ENCODE measurements at places on chromosomes 1 and 21.
A peak's percentile ranks its signal among the peaks of the same experiment; 100 is the strongest.

DNA sequence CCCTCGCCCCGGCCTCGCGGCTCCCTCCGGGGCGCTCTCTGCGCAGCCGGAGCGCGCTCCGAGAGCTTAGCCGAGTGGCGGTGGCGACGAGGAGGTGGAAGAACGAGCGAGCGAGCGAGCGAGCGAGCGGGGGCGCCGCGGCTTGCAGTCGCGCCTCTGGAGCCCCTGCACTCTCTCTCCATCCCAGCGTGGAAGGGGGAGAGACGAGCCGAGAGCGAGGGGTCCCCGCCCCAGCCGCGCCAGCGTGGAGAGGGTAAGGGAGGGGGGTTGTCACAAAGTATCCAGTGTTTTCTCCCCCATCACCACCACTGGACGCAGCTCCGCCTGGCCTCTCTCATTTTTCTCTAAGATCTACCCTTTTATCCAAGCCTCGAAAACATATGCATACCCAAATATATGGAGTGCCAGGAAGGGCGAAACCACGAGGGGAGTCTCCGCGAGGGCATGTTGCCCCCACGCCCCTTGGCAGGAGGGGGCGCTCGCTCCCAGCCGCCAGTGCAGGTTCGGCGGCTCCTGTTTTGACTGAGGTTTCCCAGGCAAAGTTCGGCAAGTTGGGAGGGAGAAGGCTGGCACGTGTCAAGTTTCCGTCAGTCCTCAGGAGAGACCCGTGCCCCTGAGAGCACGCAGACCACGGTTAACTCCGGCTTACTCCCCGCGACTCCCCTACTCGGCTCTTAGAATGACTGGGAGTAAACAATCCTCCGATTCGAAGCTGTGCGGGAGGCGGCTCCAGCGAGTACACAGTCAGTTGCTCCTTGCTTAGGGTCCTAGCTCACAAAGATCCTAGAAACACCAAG is 569 bp upstream of the DAB1 start:
- DNase-seq: peak; percentile 15

DNA sequence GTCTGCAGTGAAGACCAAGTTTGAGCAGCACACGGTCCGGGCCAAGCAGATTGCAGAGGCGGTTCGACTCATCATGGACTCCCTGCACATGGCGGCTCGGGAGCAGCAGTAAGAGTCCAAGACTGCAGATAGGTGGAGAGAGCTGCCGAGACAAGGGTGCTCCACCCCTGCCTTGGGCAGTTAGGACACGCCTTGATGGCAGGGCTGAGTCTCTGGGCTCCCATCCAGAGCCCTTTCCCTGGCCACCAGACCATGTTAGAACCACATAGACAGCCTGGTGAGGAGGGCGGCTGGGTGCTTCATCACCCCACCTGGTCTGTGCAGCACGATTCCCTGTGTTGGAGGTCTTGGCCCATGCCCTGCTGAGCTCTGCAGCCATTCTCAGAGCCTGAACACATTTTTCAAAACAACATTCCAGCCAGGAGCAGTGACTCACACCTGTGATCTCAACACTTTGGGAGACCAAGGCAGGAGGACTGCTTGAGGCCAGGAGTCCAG is 17.3 kb upstream of the MIIP start:
- DNase-seq: no peak

DNA sequence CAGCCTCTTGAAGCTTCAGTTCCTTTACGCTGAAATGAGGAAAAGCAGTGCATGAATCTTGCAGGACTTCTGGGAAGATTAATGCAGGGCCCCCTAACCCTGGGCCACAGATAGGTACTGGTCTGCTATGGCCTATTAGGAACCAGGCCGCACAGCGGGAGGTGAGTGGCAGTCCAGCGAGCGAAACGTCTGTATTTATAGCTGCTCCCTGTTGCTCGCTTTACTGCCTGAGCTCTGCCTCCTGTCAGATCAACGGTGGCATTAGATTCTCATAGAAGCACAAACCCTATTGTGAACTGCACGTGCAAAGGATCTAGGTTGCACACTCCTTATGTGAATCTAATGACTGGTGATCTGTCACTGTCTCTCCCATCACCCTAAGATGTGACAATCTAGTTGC is 130.2 kb downstream of the CHRM3 start:
- no peak for DNase-seq

DNA sequence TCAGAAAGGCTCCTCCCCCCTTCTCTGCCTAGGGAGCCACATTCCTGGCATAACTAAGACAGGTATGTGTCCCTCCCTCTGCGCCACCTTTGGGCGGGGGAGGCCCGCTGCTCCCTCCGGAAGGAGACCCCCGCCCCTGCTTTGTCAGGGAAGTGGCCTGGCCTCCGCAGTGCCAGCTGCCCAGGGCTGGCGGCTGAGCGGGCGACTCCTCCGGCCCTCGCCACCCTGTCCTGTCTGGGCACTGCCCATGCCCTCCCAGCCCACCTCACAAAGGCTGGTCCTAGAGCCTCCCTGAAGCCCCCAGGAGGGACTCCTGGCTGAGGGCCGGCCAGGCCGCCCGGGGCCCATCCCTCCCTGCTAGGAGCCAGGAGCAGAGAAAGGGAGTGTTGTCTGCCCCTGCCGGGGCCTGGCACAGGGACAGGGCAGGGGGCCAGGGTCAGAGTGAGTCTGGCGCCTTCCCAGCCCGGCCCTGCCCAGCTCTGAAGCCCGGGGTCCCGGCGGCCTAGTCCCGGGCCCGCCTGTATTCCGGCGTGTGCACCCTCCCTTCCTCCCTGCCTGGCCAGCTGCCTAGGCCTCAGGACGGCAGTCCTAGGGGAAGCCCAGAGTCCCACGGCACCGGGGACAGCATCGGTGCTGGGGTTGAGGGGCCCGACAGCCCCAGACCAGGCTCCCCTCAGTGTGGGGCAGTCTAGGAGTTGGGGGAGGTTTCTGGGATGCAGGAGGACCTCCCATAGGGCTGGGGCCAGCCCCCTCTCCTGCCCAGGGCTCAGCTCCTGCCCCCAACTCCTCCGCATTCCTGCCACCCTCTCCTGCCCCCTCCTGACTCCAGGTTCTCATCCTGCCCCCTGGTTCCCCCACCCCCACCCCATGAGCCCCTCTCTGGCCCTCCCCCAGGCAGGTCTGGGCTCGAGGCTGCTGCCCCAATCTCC is 5.1 kb downstream of the AGRN start:
- no peak for DNase-seq

DNA sequence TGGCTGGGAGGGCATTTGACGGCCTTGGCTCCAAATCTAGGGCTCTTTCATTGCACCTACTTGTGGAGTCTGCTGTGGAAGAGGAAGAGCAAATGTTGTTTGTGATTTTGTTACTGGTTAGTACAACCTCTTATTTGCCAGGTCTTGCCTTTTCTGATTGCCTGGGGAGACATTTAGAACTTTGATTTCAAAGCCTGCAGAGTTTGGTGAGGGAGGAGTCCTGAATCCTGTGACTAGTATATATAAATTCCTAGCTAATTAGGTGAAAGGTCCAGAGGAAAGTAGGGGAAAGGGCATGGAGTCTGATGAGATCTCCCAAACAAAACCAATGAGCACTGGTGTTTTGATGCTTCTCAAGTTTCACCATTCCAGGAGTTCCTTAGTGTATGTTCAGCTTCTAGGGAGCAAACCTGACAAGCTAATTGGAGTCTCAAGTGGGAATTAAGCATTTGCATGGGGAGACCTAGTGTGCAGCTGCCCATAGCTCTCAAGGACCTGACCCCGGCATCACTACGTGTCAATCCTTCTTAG is 5.1 kb upstream of the HMGCS2 start:
- DNase-seq: no peak

GRCh38 chr1:185096531-185096930 is 51.2 kb downstream of the RNF2 start:
- DNase-seq: no peak

DNA sequence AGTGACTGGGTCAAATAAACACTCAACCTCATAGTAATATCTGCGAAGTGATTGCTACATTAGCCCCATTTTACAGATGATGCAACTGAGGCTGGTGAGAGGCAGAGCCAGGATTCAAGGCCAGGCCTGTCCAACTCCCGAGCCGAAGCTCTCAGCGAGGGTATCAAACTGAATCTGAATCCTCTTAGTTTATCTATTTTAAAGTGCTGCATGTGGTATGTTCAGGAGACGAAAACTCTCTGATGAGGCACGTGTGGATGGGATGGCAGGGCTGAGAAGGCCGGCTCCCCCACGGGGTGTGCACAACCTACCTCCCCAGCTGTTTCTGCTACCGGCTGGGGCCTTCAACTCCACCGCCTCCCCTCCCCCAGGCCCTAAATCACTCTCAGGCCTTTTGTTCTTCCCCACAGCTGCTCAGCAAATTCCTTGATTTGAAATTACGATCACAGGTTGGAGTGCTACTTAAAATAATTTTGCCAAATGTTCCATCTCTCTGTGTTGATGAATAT is 171.8 kb downstream of the TOMM20 start:
- DNase-seq: peak; percentile 17

GRCh38 chr1:80882553-80882952 is 918.2 kb upstream of the ADGRL2 start:
- DNase-seq: no peak

- no peak for DNase-seq
Measured at GRCh38 chr1:116189481-116189880, 78.3 kb downstream of the MAB21L3 start.

GRCh38 chr1:83760226-83761021 is 238.5 kb downstream of the TTLL7 start:
- DNase-seq: no peak

DNA sequence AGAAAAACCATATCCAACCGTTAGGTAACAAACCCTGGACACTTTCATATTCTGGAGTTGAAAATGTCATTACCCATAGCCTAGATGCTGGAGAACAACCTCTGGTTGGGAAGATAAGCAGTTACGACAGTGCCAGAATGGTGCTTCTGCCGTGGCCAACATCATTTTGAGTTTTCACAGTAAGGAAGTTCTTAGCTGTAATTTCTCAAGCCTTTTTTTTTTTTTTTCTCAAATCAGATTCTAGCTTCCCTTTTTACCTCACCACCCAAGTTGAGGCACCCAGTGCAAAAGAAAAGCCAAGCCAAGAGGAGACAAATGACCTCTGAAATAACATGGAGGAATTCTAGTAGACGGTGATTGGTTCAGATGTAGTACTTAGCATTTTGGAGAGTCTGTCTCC is 21.8 kb downstream of the PPT1 start:
- DNase-seq: no peak

GRCh38 chr1:41811051-41811795 is 107.5 kb downstream of the HIVEP3 start:
- peak; percentile 62 for DNase-seq

DNA sequence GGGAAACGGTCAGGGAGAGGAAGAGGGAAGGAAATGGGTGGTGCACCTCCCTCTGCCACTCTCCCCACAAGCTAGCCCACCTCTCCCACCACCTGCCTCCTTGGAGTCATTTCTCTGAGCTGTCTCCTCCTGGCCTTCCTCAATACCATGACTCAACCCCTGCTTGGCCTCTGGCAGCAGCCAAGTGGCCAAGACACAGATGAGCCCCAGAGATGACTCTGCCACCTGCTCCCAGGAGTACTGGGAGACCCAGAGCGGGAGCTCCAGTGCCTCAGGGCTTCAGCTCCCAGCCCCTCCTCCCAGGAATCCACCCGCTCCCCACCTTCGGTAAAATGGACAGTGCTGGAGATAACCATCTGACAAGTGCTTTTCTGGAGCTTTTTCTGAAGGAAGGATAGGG is 2.6 kb downstream of the S100A16 start:
- DNase-seq: no peak

DNA sequence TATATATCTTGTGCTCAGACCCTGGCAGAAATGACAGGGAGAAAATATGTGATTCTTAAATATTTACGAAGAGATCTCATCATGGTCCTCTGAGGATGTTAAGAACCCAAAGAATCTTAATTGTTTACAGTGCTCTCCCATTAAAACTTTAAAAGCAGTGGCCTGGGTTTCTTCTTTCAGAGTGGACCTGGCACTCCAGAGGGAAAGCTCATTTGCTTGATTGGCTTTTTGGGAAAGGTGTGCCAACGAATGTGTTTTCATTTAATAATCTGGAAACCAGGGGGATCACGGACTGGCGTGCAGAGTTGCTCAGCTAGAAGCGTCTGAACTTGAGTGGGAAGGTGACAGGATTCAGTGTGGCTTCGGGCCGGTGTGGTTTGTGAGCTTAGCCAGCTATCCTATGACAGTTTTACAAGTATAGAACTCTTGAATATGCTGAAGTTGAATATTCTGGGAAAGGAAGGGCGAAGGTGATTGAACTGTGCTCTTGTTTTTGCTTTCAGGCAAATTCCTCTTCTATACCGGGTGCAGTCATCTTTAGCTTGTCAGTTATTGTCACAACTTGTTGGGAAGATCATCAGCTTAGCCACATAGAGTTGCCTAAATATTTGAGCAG is 154.8 kb downstream of the C1orf21 start:
- no peak for DNase-seq

- no peak for DNase-seq
Measured at GRCh38 chr1:164562947-164563520, 4.0 kb downstream of the PBX1 start.

- DNase-seq: no peak
Measured at GRCh38 chr1:51761351-51761750, 117.2 kb downstream of the NRDC start.

DNA sequence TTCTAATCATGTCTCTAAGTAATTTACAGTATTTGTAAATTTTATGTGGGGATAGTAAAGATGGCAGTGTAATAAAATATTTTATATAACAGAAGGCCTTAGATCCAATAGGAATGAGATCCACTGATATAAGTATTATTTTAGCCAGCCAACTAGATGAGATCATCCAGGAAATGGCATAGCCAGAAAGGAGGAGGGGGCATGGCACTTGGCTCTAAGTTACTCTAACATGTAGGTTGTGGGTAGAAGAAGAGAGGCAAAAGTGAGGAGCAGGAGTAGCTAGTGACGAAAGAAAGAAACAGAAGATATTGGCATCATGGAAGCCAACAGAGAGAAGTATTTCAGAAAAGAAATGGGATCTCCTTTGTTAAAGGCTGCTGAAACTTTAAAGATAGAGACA is 426.1 kb downstream of the PTPRC start:
- no peak for DNase-seq

- DNase-seq: no peak
Measured at GRCh38 chr1:232657426-232658005, 27.6 kb upstream of the SIPA1L2 start.

- DNase-seq: no peak
Measured at GRCh38 chr1:70140894-70141293, 64.5 kb downstream of the LRRC40 start.

- DNase-seq: no peak
Measured at GRCh38 chr1:191977874-191978506, 180.3 kb upstream of the RGS18 start.

DNA sequence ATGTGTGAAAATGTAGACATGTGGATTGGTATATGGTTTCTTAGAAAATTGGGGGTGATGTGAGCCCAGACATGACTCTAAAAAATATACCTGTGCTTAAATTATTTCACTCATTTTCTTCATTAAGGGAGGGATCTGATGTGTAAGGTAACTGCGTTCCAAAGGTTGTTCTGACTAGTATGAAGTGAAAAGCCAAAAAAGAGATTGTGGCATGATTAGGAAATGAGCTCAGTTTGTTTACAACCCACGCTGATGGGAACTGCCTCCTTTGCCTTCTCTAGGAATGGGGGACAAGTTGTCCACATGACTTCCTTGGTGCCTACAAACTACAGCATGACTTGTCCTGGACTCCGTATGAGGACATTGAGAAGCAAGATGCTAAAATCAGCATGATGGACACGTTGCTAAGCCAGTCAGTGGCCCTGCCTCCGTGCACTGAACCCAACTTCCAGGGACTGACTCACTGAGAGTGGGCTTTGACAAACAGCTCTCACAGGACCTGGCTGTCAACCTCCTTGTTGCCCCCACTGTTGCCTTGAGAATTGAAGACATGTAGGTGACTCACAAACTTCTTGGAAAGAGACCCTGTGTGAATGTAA is 8.0 kb downstream of the C1orf50 start:
- no peak for DNase-seq

Measured in activated T-cell treated with anti-CD3 and anti-CD28 coated beads, Interleukin-2, amount 50 U/mL, for 48 hours (primary cell).